KBM-7 (cell line): ENCODE measurements at places on chromosomes 11 and 22.

GRCh38 chr11:9739123-9739900 is 75.4 kb downstream of the SWAP70 start:
- DNase-seq: peak; percentile 81

DNA sequence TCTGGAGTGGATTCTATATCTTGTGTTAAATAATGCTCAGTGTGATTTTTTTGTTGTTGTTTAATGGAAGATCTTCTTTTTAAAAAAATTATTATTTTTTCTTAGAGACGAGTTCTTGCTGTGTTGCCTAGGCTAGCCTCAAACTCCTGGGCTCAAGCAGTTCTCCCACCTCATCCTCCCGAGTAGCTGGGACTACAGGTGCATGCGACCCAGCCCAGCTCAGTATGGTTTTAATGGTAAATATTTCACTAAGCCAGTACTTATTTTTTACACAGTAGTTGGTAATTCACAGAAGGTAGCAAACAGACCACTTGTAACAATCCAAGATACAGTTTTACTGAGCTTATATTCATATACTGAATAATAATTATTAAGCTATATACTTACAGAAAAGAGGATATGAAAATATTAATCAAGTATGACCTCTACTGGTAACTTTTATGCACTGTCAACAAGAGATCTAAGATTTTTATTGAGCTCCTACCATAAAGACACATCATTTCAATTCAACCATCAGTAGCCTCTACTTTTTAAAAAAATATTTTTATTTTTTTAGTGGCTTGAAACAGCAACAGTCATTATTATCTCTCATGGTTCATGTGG is 6.1 kb upstream of the CD59 start:
- DNase-seq: peak; percentile 34

DNA sequence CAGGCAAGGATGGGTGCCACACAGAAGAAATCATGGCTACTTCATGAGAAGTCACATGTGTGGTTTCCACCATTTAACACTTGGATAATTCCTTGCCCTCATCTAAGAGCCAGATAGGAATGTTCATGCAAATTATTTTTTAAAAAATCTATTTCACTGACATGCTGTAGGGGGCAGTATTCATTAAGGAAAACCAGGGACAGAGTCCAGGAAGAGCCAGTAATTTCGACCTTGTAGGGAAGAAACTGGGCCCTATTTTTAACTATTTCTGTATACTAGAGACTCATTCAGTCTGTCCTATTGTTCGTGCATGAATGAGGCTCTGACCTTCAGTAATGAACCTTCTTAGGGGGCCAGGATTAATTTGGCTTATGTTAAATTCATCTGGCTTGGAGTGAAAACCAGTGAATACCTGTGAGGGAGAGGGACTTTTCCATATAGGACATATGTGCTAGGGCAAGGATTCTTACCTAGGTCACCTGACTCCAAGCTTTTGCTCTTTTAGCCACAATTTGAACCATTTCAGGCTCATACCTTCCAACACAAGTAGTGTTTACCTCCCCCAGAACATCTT is 192.7 kb downstream of the NAV2 start:
- DNase-seq: peak; percentile 19

- no peak for DNase-seq
These were observed at the start of gene MRGPRD for GRCh38 chr11:68980776-68981065. TSS of gene MRGPRD (minus strand) at chr11:68980986. CDS start at chr11:68980986, 0 bp downstream.

DNA sequence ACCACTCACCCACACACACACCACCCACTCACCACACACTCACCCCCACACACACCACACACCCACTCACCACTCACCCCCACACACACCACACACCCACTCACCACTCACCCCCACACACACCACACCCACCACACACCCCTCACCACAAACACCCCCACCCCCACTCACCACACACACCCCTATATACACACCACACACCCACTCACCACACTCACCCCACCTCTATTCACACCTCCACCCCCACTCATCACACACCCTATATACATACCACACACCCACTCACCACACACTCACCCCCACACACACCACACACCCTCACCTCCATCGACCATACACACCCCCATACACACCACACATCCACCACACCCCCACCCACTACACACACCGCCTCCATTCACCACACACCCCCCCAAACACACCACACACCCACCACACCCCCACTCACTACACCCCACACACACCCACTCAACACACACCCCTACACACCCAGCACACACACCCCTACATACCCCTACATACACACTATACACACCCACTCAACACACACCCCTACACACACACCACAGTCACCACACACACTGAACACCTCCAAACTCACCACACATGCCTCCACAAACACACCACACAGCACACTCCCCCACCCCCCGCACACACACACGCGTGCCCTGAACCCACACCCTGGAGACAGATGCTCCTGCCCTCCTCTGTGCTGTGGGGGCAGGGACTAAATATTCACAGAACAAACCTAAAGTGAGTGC is 19.0 kb upstream of the TTLL12 start:
- no peak for DNase-seq

DNA sequence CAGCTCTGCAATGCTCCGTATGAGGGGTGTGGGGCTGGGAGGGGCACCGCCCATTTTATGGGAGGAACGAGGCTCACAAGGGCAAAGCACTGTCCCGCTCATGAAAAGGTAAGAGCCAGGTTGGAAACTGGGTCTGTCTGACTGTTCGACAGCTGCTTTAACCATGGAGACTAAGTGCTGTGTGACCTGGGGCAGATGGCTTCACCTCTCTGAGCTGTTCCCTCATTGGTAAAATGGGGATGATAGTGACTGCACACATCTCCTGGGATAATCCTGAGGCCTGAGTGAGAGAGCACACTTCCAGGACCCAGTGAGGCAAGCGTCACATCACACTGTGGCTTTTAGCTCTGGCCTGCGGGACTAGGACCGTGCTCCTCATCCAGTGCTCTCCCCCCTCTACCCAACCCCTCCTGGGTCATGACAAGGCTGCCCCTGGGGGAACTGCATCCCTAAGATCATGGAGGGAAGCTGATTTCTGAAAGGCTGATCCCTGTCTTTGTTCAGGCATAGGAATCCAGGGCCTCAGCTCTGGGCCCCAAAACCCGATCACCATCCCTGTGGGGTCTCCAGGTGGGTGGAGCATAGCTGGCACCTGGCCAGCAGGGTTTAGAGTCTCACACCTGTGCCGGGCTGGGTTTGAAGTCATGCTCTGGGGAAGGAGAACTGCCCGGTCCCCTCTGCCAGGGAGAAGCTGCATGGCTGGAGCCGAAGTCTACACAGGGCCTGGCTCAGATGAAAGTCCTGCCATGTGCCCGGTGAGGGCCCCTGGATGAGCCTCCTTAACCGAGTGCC is 21.3 kb downstream of the FGF3 start:
- no peak for DNase-seq

DNA sequence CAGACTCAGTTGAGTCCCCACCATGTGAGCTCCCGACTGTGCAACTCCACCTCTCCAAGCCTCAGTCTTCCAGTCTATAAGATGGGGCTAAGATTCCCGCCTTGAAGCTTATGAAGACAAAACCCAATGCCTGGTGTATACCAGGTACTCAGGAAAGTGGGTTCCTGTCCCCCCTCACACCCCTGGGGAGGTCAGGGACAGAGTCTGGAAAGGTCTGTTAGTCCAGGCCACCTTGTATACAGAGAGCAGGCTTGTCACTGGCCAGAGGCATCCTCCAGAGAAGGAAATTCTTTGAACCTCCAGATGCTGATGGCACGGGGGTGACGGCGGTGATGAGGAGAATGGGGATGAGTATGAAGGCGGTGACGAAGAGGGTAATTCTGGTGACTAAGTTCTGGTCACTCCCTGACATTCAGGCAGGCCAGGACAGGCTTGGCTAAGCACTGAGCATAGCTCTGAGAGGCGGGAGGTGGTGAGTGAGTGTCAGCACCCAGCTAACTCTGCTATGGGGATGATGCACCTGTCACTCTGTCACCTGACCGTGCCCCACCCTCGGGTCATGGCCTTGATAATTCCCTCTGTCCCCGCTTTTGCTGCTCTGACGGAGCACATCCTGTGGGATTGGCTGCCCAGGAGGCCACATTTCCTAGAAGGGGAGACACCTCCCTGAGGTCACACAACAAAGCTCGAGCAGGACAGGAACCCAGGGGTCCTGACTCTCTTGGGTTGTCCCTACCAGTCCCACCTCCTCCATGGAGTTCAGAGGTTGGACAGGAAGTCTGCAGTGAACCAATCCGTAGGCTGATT is 30.9 kb upstream of the CSNK1E start:
- no peak for DNase-seq

DNA sequence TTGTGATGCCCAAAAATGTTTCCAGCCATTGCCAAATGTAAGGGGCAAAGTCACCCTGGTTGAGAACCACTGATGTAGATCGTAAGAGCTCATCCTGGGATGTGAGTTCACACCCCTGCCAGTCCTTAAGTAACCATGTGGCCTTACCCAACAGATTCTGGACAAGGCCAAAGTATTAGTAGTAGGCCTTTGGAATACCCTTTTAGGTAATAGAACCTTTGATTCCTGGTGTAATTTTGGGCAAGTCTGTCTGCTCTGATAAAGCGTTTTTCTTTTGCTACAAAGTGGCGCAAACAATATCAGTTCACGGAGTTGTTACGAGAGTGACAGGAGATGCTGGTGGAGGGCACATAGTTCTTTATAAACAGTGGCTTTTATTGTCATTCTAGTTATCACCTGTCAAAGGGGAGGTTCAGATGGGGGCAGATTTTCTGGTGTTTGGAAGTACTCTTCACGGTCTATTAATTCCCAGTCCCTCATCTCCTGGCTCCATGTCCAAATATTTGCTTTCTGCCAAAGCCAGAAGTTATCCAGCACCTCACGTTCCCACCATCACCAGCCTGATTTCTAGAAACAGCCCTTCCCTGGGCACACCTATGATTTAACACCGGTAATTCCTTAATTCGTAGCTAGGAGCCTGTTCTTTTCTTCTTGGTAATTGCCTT is 73.8 kb upstream of the CRYBB3 start:
- DNase-seq: no peak

- DNase-seq: no peak
These were observed 27.4 kb downstream of the MN1 start for GRCh38 chr22:27774200-27774599.

DNA sequence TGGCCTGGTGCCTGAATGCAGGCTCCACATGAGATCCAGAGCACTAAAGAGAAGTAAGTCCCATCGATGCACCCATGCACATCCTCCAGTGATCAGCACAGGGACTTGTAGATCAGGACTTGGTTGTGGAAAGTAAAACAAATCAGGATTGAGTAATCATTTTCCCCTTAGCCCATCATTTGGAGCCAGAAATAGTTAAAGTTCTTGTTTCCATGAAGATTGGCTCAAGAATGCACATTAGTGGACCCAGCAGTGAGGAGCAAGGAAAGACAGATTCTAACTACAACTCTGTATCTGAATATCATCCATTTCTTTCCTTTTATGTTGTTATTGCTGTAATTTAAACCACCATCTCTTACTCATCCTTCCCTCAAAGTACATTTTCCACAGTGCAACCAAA is 19.1 kb downstream of the CCDC83 start:
- DNase-seq: no peak

DNA sequence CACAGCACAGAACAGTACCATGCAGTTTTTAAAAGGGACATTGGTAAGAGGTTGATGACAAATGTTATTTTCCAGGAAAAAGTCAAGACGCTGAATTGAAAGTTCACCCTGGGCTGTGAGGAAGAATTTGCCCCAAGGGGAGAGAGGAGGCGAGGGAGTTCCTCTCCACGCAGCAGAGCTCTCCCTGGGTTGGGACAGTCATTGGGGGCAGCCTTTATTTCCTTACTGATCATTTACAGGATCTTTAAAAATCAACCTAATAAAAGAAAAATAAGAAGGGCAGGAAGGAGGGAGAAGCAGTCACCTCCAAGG is 49.9 kb upstream of the WNT7B start:
- DNase-seq: no peak

DNA sequence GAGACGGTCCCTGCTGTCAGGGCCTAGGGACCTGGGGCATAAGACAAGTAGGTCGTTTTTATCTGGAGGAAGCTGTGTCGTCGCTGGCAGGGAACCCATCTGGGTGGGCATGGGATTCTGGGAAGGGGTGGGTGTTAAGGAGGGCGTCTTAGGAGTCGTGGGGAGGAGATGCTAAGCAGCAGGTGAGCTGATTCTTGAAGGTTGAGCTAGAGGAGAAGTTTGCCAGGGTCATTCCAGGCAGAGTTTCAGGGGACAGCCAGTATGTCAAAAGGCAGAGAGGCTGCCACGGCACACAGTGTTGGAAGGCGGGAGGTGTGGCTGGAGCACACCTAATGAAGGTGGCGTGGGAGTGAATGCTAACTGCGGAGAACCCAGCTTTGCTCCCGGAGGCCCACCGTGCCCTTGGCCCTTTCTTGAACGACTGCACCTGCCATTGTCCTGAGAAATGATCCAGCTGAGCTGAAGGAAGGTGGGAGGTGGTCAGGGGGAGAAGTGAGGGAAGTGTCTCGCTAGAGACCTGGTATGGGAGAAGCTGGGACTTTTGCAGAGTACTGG is 1.3 kb downstream of the FAM118A start:
- DNase-seq: no peak

GRCh38 chr22:27474112-27474571 is 327.4 kb downstream of the MN1 start:
- no peak for DNase-seq

DNA sequence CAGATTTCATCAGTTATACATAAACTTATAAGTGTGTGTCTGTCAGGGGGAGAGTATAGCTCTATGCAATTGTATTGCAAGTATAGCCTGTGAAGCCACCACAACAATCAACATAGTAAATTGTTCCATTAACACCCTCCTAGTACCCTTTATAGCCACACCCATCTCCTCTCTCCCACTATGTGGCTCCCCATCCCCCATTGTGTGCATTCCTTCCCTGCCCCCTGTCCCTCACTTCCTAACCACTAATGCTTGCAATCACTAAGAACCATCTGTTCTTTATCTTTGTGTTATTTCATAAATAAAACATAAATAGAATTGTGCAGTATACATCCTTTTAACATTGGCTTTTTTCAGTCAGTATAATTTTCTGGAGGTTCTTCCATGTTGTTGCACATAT is 83.1 kb upstream of the SLC5A12 start:
- DNase-seq: no peak

DNA sequence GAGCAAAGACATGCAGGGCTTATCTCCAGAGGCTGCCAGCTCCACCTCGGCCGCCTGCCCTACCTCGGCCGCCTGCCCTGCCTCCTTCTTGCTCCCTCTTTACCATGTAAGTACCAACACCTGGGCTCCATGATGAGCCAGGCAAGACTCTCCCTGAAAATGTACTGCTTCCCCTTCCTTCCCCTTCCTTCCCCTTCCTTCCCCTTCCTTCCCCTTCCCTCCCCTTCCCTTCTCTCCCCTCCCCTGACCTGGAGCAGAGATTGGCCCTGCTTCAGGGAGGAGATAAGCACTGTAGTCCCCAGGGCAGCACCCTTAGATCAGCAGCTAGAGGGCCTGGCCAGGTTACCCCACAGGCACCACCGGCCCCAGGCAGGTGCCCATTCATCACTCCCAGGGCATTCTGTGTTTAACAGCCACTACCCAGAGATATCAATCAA is 25.4 kb upstream of the ADORA2A start:
- no peak for DNase-seq

- DNase-seq: peak; percentile 98
These were observed at the start of the genes C11orf21 and TSPAN32 for GRCh38 chr11:2301631-2302305. TSS of gene C11orf21 (minus strand) at chr11:2301918. CDS start at chr11:2301808, 110 bp downstream. TSS of gene TSPAN32 (plus strand) at chr11:2302013. CDS start at chr11:2302150, 137 bp downstream.

- DNase-seq: peak; percentile 42
These were observed 16.6 kb downstream of the TBC1D10A start for GRCh38 chr22:30309951-30310741.

- no peak for DNase-seq
These were observed 43.3 kb upstream of the SORL1 start for GRCh38 chr11:121408830-121409229.
